ENCODE measurements at places on chromosomes 1 and 21.

DNA sequence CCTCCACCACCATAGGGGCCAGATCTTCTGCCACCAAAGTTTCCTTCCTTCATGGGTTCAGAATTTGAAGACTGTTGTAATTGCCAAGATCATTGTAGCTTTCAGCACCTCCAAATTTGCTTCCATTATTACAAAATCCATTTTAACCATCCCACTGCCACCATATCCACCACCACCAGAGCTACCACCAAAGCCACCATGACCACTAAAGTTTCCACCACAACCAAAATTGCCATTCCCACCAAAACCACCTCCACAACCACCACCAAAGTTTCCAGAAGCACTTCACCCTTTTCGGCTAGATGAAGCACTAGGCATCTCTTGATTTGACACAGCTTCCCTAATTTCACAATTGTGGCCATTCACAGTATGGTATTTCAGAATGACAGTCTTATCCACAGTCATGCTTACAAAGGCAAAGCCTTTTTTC is 45.2 kb downstream of the SLC30A7 start:
- DNase-seq: no peak

DNA sequence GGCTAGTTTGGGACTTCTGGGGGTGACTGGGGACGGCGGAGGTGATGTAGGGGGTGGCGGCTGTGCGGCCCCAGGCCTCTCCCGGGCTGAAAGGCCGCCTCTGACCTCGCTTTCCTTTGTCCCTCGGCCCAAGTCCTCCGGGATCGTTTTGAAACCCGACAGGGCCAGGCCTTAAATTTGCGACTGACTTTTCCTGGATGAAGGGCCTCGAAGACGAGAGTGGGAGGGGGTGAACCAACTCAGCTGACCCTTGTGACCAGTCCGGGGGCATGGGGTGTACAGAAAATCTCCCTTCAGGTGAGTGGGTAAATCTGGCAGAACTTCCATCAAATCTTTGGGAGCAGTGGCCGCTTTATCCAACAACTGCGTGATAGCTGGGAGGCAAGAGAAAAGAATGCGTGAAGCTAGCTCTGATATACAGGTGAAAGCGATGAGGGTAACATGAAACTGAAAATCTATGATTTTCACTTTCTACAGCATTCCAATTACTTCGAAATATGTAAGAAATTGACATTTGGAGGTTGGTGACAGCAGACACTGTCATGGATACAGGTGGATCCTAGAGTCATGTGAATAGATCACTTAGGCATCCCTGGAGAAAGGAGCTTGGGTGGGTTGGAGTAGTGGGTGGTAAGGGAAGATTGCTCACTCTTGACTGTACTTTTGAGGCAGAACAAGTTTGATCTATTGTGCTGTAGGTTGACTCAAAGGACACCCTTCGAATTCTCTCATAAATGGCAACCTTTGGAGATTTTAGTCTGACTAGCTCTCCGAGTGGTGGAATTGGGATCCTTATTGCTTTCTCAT is 885 bp downstream of the AHCYL1 start:
- DNase-seq: no peak

DNA sequence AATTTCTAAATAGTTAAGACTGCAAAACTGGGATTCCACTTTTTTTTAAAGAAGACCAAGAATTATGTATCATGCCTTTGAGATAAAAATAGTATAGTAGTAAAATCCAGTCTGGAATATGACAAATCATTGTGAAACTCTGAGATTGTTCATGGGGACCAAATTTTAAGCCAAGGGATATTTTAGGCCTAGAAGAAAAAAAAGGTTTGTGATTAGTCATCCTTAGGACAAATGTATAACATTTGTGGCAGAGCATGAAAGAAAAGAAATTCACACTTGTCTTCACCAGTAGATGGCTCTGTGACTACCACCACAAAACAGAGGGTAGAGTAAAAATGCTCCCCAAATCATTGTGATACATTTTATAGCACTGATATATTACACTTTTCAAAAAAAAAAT is 226.1 kb downstream of the KCTD3 start:
- peak; percentile 68 for DNase-seq

DNA sequence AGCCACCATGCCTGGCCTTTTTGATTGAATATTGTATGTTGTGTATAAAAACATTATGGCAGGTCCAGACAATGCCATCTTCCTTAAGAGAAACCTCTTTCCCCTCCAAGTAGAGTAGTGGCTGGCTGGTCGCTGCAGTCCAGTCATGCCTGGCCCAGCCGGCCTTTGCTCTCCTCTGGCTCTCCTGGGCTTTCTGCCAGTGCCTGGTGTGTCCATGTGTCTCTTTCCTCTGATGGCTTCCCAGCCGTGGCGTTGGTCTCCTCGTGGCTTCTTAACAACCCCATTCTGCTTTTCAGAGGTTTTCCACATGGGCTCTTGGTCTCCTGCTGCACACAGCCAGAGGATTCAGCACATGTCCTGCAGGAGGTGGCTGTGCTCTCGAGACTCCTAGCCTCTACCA is 58.7 kb downstream of the DIP2A start:
- no peak for DNase-seq

- DNase-seq: no peak
Observed at GRCh38 chr1:89578946-89579684, 53.8 kb upstream of the LRRC8C start.

DNA sequence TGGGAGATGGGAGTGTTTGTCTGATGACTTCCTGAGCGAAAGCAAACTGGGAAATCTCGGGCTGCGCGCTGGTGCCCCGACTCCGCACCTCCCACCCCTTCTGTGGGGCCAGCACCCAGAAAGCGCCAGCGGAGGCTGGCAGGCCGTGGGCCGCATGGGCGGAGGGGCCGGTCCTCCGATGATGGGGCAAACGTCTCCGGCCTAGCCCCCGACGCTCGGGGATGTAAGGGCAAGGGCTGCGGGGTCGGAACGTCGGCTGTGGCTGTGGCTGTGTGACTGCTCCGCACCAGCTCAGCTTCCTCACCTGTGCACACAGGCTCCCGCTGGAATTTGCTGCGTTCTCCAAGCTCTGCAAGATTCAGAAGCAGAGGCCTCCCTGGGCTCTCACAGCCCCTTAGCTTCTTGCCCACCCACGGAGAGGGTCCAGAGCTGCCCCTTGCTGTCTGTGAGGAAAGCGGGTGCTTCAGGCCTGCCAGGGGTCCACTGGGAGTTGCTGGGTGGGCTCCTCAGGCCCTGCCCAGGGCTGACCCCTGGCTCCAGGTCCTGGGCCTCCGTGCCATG is 35.0 kb downstream of the COL18A1 start:
- no peak for DNase-seq

DNA sequence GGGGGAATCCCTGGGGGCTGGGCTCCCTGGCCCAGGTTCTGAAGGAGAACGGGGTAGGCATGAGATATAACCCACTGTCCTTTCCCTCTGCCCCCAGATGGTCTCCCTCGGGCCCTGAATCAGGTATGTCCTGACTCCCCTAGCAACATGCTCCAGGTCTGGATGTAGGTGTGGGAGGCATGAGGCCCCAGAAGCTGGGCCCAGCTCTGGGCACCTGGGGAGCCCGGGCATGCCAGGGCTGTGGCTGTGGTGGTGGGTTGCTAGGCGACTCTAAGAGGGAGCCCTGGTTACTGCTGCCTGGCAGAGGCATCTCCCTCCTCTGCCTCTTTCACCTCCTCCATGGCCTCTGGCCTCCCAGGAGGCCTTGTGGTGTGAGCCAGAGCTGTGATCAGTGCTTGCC is 16.2 kb downstream of the FOXO6 start:
- no peak for DNase-seq

DNA sequence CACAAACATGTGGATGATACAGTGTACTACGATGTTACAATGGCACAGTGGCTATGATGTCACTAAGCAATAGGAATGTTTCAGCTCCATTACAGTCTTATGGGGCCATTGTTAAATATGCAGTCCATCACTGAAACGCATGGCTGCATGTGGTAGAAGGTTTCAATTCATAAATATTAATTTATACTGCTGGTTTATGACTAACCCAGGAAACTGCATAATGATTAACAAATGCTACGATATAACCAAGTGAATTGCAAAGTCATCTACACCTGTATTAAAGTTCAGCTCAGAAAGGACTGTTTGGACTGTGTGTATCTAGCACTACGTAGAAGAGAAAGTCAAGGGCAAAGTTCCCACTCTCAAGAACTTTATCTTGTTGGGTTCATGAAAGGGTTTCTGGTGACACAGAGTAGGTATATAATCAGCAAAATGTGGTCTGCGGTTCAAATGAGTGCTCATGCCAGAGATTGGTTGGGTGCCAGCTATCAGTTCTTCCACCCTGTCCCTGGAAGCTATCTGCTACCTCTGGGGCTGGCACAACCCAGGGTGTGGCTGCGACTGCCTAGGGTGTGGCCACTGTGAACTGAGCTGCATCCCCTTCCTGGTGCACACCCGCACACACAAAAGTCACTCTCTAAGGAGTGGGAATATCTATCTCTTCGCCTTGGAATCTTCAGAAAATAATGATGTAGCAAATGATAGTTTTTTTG is 14.8 kb downstream of the MGST3 start:
- DNase-seq: no peak

DNA sequence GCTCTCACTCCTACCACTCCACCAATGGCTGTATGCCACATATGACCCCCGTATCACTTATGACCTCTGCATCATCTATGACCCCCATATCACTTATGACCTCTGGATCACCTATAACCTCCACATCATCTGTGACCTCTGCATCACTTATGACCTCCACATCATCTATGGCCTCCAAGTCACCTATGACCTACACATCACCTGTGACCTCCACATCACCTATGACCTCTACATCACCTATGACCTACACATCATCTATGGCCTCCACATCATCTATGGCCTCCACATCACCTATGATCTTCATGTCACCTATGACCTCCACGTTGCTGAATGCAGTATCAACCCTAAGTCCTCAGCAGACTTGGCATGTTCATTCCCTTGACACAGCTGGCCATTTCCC is 271.2 kb downstream of the MATN1 start:
- DNase-seq: no peak

- DNase-seq: no peak
Observed at GRCh38 chr1:241614144-241614543, 26.0 kb downstream of the CHML start.

DNA sequence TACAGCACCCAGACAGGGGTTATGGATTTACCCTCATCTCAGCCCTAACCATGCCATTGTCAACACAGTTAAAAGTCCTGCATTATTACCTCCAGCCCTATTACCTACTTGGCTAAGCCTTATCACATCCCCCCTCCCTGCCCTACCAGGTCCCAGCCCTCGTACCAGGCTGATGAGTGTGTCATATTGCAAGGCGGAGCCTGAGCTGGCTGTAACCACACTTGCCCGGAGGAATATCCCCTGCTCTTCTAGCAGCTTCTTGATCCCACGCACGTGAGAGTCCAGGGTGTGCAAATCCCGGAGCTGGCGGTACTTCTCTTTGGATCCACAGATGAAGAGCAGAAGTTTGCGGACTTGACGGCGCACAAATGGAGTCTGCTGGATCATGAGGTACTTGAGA is 87.4 kb downstream of the UBR4 start:
- no peak for DNase-seq

DNA sequence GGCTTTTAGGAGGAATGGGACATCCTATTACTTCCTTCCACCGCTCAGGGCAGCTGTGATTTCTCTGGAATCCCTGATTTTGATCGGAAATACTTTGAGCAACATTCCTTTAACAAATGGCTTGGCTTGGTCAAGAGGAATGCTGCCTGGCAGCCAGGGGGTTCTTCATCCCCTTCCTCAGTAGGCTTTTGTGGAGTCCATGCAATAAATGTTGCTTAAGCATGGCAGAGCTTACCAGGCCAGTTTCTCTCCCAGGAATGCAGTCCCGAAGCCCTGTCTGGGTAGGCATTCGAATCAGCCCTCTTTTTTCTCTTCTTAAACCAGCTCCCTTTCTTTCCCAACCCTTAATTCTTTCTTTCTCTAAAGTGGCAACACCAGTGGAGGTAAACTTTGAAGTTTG is 177.1 kb upstream of the KIAA0040 start:
- DNase-seq: no peak

GRCh38 chr1:204891860-204892259 is 21.2 kb downstream of the NFASC start:
- DNase-seq: peak; percentile 41

DNA sequence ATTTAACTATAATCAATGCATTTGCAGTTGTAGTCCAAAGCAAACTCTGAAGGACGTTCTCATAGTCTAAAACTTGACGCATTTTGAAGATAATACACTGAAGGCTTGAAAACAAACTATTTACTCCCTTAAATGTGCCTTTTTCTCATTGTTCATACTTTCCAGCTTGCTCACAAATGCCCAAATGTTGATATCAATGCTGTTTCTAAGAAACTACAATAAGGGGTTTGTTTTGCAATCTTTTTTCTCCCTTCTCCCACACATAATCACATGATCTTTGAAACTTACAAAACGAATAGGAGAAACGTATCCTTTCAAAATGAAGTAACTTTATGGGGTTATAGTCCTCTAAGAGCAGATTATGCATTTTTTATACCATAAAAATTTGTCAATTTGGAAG is 508.7 kb downstream of the DPYD start:
- DNase-seq: peak; percentile 6

DNA sequence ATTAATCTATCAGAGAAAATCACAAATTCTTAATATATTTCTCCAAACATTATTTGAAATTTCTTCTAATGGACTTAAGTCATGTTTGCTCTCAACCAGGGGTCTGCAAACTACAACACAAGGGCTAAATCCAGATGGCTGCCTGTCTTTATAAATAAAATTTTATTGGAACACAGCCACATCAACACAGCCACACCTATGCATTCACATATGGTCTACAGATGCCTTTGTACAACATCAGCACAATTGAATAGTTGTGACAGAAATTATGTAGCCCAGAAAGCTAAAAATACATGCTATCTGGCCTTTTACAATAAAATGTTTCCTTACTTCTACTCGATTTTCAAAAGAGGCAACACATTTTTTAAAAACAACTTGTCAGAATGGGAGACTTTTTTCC is 103.9 kb downstream of the DPYD start:
- DNase-seq: no peak

GRCh38 chr21:33185852-33186251 is 43.9 kb upstream of the IFNAR2 start:
- no peak for DNase-seq

- no peak for DNase-seq
Observed at GRCh38 chr1:27545876-27546275, 55.9 kb upstream of the WASF2 start.

GRCh38 chr1:121587777-121588176 is 403.0 kb downstream of the SRGAP2C start:
- DNase-seq: peak; percentile 34

GRCh38 chr1:205398586-205398985 is 23.3 kb downstream of the LEMD1 start:
- no peak for DNase-seq

DNA sequence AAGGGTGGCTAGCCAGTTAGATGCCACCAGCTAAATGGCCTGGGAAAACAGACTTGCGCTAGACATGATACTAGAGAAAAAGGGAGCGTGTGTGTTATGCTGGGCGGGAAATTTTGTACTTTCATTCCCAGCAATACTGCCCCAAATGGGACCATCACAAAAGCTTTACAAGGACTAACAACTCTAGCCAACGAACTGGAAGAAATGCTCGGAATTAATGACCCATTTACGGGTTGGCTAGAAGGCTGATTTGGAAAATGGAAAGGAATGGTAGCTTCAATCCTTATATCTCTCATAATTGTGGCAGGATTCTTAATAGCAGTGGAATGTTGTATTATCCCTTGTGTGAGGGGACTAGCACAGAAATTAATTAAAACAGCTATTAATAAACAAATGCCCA is 27.9 kb upstream of the ZNF496 start:
- no peak for DNase-seq

- no peak for DNase-seq
Observed at GRCh38 chr1:196002906-196003305, 605.3 kb downstream of the KCNT2 start.

GRCh38 chr1:229133811-229134210 is 137.1 kb upstream of the RAB4A start:
- DNase-seq: no peak

GRCh38 chr1:78527706-78528105 is 36.9 kb downstream of the PTGFR start:
- DNase-seq: peak; percentile 24

Data from GM03348 (cell line).